ENCODE measurements at places on chromosomes 11 and 22.

DNA sequence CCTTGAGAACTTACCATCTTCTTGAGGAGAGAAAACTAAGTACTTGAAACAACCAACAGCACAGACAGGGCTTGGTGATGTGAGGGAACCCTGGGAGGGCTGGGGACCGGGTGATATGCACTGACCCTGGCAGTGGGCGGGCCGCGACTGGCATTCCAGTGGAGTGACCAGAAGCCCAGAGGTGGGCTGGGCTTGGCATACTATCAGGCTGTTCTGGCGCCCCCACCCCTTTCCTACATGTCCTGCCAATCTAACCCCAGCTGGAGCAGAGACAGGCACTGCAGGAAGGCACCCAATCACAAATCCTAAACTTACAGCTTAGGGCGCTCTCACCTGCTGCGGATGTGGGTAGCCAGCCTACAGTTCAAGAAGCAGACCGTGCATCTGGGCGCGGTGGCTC lies 54.0 kb upstream of the GCAT start:
- no peak for DNase-seq

DNA sequence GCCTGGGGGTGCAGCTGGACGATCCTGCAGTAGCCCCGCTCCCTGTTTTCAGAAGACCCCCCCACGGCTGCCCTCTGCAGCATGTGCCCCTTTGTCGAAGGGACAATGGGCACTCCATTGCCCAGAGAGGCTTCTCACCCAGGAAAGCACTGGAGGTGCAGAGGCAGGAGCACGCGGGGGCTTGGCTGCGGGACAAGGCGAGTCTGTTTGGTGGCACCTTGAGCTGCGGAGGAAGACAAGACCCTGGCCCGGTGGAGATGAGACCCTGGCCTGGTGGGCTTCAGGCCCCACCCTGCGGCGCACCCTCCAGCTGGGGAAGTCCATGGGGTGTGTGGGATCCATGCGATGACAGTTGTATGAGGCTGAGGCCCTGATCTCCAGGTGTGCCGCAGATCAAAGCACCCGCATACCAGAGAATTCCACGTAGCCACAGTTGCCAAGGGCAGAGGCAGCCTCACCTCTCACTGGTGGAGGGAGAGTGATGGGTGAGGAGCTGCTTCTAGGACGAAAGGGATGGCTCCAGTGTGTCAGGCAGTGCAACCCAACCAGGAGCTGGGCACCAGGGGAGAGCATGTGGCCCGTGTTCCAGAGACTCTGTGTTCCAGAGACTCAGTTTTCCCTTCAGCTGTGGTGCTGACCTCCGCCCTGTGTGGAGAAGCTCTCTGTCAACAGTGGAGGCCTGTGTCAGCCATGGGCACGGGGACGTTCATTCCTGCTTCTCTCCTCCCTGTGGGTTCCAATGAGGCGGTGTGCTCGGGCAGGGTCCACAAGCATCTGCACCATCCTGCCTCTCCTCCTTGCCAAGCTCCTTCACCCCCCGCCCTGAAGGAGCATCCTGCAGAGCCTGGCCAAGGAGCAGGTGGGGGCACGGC lies 10.0 kb downstream of the TBX1 start:
- no peak for DNase-seq

DNA sequence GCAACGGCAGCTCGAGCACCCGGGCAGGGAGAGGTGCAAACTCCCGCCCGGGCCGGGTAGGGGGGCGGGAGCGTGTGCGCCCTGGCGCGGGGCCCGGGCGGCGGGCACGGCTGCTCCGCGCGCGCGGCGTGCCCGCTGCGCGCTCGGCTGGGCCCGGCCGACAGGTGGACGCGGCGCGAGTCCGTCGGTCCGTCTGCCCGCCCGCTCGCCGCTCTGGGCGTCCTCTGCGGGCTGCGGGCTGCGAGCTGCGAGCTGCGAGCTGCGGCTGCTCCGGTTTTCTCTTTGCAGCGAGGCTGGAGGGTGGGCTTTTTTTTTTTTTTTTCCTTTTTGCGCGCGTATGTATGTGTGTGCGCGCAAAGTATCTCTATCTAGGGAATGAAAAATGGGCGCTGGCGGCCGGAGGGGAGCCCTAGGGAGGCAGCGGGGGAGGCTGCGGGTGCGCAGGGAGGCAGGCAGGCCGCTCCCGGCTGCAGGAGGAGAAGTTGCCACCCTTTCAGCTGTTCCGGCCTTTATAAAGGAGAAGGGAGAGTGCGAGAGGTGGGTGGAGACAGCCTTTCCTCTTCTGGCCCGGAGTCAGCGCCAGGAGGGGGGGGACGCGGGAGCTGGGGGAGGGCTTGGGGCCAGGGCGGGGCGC lies at the start of gene PDGFB:
Gene PDGFB, minus strand, starts transcription at position 487 of the 634 bp plus-strand sequence. CDS start 1,019 bp downstream, outside the sequence.
- no peak for DNase-seq

DNA sequence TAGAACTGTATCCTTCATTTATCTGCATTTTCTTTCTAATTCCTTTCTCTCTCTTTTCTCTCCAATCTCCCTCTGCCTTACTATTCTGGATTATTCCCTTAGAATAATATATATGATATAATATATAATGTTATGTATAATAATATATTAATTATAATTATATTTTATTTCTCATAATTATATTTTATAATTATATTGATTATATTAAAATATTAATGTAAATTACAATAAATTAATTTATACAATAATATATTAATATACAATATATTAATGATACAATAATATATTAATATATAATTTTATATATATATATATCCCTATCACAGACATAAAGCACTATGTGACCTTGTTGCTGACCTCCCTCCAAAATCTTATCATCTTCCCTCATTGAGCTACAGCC lies 661.3 kb upstream of the CHORDC1 start:
- no peak for DNase-seq

DNA sequence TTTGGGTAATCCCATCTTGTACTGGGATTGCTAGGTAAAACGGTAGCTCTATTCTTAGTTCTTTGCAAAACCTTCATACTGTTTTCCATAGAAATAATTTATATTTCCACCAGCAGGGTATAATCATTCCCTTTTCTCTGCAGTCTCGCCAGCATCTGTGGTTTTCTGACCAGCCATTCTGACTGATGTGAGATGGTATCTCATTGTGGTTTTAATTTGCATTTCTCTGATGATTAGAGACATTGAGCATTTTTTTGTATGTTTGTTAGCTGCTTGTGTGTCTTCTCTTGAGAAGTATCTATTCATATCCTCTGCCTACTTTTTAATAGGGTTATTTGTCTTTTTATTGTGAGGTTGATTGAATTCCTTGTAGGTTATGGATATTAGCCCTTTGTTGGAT lies 220.9 kb downstream of the PGR start:
- DNase-seq, result no peak

DNA sequence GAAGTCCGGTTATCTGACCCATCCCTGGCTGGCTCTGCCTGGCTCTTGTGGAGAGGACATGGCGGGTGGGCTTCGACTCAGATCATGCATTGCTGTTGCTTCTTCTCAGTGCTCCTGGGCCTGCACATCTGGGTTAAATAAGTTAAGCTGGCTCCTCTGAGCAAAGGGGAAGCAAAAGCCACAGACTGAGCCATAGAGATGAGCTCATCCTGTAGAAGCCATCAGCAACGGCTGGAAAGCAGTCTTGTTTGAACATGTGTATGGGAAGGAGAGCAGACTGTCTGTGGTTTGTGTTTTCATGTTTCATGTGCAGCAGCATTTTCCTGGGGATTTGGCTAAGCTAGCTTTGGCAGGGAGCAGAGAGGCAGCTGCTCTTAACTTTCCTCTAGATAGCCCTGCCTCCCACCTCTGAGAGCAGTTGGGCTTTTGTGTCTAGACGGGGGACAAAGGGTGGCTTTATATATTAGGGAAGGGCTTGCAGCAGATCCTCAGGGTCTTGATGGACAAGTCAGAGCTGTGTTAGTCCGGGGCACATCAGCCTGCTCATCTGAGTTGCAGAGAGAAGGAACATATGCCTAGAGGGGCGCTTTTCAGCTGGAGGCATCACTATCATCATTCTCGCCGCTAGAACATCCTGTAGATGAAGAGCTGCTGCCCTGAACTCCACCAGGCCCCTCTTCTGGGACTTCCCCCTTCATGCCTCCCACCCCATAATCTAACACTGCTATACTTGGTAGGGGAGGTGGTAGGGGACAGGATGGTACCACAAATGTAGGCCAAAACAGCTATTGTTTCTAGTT lies 14.9 kb downstream of the DCPS start:
- DNase-seq, result no peak

GRCh38 chr11:34344768-34345539 lies 12.9 kb downstream of the ABTB2 start:
- no peak for DNase-seq

DNA sequence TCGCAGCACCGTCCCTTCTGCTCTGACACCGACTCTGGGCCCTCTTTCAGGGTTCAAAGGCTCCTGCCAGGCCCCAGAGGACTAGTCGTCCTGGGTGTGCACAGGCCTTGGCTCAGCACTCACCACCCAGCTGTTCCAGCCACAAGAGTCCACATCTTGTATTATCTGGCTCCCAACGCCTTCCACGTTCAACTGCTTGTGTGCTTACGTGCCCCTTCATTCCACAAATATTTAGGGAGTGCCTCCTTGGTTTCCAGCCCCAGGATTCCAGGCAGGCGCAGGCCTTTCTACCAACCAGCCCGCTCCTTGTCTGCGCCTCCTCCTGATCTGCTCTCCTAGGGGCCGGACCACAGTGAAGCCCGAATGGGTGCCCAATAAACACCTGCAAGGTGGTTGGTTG lies 70.9 kb downstream of the SCUBE1 start:
- DNase-seq, result no peak

- DNase-seq, result no peak
These were observed 335.4 kb upstream of the NCAM1 start for GRCh38 chr11:112625814-112626213.

- DNase-seq, result no peak
These were observed 23.9 kb downstream of the FADD start for GRCh38 chr11:70226967-70227366.

GRCh38 chr11:73949912-73950311 lies 914 bp upstream of the DNAJB13 start:
- no peak for DNase-seq

DNA sequence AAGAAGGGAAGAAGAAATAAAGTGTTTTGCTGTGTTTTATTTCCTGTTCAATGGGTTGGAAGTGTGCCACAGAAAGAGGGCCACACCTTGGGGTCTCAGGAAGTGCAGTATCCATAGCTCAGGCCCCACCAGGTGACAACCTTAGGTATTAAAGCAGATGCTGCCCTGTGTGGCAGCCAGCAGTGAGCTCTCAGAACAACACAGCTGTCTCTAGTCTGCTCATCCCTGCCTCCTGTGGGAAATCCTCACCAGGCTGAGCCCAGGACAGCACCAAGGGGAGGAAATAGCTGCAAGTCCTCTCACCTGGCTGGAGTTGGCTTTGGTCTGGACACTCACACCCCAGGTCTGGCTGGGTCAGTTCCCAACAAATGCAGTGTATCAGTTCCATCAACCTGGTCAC lies 25.1 kb downstream of the ARL14EP start:
- no peak for DNase-seq

DNA sequence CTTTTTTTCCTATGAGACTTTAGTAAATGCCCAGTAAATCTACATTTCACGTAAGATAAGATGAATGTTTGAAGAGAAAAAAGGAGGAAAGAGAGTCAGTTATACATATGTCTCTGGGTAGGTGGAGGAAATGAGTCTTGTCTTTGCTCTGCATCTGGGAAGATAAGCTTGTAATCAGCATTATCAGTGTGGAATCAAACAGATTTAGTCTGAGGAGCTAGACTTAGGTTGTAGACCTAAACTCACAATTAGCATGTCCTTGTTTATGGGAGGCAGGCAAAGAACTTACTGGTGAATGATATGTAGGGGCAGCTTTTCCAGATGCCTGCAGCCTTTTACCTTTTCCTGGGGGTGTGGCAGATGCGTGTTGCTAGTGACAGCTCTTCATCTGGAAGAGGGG lies 962.3 kb downstream of the TBC1D22A start:
- no peak for DNase-seq

DNA sequence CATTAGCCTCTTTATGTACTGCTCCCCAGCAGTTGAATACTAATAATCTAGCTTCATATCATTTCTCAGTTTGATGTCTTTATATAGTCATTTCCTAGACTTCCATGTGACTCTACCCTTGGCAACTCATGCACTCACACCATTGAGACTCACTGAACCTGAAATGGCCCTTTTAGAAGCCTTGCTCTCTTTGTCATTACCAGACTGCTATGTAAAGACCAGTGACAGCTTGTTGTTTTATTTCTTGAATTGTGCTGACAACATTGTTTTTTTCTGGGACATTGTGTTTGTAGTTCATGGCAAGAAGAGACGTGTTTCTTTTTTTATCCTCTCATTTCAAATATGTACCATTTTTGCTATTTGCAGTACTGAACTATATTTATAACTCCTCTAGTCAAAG lies 256.5 kb downstream of the CNTN5 start:
- DNase-seq, result peak; percentile 12

DNA sequence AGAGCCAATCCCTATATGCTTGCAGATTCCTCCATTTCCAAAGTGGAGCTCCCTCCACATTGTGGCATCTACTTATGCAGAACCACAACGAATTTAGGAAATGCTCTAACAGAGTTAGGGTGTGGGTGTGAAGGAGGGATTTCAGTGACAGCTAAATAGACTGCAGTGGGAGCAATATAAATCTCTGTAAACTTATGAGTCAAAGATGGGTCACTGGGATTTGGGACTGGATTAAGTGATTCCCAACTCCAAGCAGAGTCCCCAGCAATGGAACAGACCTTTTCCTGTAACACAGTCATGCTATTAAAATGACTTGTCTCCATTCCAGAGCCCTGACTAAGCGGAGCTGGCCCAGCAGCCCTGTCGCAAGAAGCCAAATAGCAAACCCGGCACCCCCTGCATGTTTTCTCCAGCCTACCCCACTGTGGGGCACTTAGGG lies 36.6 kb downstream of the RPL27A start:
- DNase-seq, result no peak

- DNase-seq, result no peak
These were observed 3.6 kb downstream of the RPUSD4 start for GRCh38 chr11:126207896-126208295.

- DNase-seq, result no peak
These were observed 7.0 kb downstream of the SEPTIN3 start for GRCh38 chr22:41976070-41976901.
